ENCODE measurements at places on chromosomes 11 and 22.

GRCh38 chr11:35515224-35515623 is 10.2 kb downstream of the PAMR1 start:
- no peak for DNase-seq

- DNase-seq, result no peak
Measured at GRCh38 chr11:1460986-1461825, 25.4 kb downstream of the MOB2 start.

GRCh38 chr11:129260750-129261149 is 68.6 kb upstream of the ARHGAP32 start:
- DNase-seq, result no peak

- DNase-seq, result no peak
Measured at GRCh38 chr22:29992341-29993275, 87.7 kb upstream of the HORMAD2 start.

DNA sequence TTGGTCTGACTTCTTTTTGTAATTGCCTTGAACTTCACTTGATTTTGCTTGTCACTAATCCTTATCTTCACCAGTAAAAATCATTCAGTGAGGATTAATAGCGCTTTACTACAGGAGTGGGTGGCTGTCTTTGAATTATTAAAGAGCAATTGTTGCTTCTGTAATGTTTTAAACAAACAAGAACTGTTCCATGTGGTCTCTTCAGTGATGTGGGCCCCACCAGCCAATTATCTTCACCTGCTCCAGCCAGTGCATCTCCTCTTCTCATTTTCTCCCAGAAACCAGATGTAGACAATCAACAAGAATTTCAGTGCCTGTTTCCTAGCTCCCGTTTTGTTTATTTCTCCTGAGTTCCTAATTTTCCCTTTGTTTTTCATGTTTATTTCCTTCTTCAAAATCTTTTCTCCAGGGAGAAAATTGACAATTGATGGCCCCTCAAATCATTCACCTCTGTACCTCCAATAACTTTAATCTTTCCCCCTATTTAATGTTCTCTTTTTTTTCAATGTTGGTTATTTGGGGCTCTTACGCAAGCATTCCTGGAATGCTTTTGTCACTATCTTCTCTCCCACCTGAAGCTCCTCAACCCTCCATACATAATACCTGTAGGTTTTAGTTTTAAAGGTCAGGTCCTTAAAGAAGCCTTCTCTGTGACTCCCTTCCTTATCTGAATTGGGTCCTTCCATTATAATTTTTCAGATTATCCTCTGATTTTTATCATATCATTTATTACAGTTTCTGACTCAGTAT is 115.1 kb downstream of the ARFGAP2 start:
- no peak for DNase-seq

DNA sequence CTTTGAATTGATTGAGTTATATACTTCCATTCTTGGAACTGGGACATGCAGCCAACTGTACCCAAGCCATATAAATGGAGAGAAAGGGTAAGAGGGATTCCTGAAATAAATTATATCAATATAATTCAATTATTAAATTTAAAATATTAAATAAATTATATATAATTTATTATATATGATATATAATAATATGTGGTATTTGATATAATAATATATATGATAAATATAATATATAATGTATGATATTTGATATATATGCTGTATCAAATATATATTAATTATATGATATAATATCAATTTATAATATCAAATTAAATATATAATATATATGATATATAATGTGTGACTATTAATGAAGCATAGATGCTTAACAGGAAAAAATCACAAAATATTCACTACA is 677.0 kb downstream of the NELL1 start:
- DNase-seq, result no peak

- DNase-seq, result no peak
Measured at GRCh38 chr11:125554038-125554437, 15.2 kb upstream of the EI24 start.

GRCh38 chr11:14119357-14119756 is 156.8 kb downstream of the SPON1 start:
- DNase-seq, result no peak

GRCh38 chr11:7436657-7437056 is 48.6 kb upstream of the OLFML1 start:
- no peak for DNase-seq

DNA sequence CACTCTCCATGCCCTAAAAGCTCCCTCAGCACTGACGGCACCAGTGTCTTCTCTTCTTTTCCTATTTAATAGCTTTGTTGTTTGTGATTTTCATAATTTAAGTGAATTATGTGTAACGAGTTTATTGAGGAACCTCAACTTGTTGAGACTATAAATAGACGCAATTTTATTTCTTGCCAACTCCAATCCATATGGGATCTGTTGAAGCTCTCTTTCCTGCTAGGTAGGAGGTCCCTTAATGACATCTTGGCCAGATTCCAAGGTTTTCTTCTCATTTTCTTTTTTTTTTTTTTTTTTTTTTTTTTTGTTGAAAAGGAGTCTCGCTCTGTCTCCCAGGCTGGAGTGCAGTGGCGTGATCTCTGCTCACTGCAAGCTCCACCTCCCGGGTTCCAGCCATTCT is 14.2 kb downstream of the RTL6 start:
- no peak for DNase-seq

- no peak for DNase-seq
Measured at GRCh38 chr11:11043721-11044120, 185.9 kb upstream of the ZBED5 start.

- DNase-seq, result no peak
Measured at GRCh38 chr11:16771350-16772140, 33.1 kb downstream of the C11orf58 start.

- no peak for DNase-seq
Measured at GRCh38 chr22:35792506-35792905, 74.8 kb downstream of the APOL5 start.

DNA sequence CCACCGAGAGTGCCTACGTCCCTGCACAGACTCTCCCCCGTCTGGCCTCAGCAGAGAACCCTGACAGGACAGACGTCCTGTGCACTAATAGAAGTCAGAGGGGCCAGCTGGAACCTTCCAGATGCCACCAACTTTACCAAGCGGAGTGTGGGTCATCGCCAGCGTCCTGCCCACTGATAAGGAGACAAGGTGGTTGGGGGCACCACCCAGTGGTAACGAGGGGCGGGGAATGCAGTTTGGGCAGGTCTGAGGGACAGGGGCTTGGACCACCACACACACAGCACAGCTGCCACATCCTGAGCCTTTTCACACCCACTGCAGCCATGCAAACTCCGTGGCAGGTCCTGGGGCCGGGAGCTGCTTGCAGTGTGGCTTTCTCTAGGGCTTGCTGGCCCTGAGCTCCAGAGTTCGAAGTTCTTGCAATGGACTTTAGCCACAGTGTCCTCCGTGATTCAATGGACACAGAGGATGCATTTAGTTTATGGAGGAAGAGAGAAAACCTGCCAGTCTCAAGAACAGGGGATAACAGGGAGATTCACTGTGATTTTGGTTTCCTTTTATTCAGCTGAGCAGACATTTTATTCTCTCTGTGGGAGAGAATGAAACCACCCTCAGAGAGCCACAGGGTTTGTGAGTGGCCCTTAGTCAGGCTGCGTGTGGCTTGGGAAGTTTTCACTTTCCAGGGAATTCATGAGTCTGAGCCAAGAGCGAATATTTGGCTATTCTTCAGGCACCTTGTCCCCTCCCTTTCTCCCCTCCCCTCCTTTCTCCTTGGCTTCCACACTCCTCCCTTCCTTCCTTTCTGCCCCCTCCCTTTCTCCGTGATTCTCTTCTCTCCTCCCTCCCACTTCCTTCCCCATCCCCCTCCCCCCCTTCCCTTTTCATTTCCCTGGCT is 13.1 kb downstream of the MRGPRG start:
- no peak for DNase-seq

GRCh38 chr11:110279881-110280280 is 16.5 kb downstream of the RDX start:
- DNase-seq, result no peak

- no peak for DNase-seq
Measured at GRCh38 chr11:128532016-128532571, 55.3 kb downstream of the ETS1 start.

DNA sequence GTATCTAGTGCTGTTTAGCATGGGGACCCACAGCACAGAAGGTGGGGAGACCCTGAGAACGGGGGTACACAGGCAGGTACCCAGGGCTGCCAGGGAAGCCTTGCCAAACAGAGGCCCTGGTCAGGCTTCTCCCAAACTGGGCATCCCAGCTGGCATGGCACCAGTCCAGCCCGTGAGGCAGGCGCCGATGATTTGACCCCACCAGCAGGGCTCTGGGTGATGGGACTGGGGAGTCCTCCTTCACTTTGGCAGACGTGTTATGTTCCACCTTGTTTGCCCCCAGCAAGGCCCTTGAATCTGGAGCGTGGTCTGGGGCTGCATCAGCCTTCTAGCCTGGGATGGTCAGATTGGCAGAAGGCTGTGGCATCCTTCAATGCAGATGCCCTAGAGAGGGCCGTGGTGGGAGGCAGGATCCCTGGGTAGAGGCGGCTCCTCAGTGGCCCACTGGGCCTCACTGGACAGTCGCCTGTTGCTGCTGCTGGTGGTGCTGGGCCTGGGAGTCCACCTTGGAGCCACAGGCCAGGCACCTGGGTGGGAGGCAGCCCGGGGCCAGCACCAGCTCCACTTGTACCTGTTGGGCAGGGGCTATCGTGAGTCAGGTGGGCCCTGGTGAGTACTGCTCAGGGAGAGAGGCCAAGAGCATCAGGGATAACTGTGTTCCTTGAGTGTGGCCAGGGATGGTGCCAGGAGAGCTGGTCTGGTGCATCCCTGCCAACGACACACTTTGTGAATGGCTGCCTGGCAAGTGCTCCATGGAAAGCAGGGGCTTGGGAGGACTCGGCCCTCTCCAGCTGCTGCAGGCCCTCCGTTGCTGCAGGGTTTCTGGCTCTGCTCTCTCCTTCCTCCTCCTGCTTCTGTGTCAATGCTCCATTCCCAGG is 3.3 kb downstream of the ADORA2A start:
- DNase-seq, result no peak

DNA sequence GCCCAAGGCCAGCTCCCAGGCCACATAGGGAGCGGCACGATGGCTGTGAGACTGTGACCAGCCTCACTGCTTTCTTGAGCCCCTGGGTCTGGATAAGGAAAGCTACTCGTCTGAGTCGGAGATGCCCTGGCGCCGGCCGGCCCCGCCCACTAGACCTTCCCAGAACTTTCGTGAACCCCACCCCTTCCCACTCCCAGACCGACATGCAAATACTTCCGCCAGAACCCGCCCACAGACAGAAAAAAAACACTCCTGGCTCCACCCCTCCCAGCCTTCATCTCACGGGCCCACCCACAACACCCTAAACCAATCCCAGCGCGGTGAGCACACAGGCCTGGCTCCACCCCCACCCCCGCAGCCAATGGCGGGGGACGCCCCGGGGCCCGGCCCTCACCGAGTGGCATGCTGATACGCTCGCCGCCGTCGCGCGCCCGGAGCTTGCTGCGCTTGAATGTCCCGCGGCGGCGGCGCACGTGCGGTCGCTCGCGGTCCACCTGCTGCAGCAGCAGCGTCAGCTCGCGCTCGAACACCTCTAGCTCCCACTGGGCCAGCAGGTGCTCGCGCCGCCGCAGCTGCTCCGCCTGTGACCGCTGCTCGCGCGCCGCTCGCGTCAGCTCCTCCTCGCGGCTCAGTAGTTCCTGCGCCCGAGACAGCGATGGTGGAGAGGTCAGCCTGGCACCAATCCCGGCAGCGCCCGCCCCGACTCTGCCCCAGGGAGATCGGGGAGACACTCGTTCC is 7.0 kb downstream of the MAP3K11 start:
- DNase-seq, result no peak

DNA sequence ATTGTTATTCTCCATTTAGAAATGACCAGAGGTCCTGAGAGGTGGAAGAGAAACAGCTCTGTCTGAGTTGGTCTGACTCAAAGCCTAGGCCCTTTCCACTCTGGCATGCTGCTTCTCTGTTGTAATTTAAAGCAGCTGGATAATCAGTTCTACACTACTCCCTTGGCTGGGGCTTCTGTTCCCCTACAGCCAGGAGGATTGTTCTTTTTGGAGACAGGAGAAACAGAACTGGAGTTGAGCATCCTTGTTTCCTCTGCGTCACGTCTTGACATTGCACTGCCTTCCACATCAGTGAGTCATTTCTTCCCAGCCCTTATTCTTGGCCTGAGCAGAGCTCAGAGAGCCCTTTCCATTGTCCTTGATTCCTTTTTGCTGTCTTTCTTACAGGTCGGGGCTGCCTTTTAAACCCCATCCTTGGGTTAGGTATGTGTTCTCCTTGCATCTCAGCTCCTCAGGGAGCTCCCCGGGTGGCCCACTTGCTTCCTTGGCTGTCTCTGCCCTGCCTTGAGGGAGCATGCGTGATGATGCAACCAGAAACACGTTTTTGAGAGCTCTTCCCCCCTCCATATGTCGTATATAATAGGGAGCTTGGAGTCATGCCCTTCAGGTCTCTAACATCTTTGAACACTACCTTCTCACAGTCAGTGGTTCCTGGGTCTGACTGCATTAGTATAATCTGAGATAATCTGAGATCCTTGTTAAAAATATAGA is 35.7 kb downstream of the CYB5R2 start:
- DNase-seq, result no peak

DNA sequence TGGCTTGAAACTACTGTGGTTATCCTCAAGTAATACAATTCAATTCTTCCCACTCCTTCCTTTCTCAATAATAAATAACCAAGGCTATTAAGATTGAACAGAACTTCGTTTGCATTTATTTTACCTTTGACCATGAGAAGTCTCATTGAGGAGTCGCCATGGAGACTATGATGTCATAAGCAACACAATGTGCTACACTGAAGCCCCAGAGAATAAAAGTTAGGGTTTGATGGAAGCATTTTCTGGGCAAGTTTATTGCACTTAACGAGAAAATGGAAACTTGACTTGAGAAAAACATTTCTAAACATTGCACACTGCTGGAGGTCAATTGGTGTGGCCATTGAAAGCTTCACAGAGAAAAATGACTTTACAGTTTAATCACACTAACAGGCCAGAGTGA is 121.5 kb downstream of the FAM76B start:
- no peak for DNase-seq

DNA sequence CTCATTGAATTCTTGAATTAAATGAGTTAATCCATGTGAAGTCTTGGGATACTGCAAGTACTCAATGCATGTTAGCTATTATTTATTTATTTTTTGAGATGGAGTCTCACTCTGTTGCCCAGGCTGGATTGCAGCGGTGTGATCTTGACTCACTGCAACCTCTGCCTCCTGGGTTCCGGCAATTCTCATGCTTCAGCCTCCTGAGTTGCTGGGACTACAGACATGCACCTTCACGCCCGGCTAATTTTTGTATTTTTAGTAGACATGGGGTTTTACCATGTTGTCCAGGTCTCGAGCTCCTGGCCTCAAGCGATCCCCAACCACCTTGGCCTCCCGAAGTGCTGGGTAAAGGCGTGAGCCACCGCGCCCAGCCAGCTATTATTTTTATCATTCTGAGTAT is 9.4 kb downstream of the MMP7 start:
- DNase-seq, result no peak
